ENCODE measurements at places on chromosomes 5 and 9.

DNA sequence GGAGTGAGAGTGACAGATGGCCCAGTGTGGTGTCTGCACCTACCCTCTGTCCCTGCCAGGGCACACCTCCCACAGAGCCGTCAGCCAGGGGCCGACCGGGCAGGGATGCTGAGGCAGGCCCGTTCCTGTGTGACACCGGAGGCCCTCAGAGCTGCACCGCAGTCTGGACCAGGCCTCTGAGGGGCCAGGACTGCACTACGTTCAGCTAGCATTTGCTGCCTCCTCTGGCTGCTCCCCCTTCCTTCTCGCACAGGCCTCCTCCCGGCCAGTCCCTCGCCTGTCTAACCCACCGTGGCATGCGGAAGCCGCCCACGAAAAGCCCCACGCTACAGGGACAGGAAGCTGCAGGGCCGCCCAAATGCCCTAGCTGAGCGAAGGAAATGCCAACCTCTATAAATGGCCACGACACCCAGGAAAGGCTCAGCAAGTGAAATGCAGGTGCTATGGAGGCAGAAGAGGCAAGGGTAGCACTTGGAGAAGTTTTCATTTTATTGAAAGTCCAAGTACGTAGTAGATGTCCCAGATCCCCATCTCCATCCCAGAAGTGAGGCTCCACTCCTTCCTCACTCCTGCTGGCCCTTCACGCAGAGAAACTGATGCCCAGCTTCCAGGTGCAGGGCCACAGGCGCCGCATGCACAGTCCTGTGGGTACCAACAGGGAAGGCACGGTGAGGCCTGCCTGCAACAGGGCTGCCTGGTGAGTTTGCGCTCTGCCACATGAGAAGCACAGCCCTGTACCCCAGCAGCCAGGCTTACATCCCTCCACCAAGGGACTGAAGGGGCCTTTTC, 38.7 kb downstream of the MAPK9 start:
- no peak for DNase-seq

- DNase-seq, result no peak
Observed at GRCh38 chr9:130088051-130088450, 34.3 kb downstream of the GPR107 start.

DNA sequence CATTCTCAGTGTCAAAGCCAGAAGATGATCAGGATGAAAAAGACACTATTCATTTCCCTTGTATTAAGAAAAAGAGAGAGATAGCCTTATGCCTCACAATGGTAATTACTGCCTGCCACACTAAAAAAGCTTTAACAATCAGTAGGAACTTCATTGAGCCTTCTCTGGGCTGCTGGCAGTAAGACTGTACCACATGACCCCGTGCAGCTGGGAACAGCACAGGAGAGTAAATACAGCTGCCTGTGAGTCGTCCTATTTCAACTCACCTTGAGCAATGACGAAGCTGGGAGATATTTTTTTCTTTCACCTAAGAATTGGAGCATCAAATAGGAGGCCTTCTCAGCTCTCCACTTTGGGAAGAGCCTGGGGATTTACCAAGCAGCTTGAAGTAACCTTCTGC, 316.3 kb downstream of the GABRB2 start:
- peak; percentile 75 for DNase-seq

DNA sequence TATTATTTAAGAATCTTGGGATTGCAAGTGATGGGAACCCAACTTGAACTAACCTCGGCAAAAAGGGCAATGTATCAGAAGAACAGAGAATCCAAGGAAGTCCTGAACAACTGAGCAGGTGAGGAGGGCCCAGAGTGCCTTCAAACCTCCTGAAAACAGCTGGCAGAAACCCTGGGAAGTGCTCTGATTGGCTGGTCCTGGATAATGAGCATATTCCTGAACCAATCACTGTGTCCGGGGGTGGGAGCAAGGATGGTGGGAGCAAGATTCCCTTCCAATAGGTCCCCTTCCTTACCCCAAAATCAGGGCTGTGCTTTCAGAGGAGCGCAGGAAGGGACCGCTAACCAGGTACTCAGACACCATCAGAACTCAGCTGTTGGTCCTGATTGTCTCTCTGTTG, 31.9 kb upstream of the TBC1D2 start:
- no peak for DNase-seq

- DNase-seq, result no peak
Observed at GRCh38 chr5:4081466-4081865, 485.8 kb downstream of the IRX1 start.

GRCh38 chr9:114701988-114702387, 20.0 kb upstream of the TEX48 start:
- DNase-seq, result no peak

GRCh38 chr5:61371474-61371873, 39.4 kb downstream of the ZSWIM6 start:
- DNase-seq, result no peak

DNA sequence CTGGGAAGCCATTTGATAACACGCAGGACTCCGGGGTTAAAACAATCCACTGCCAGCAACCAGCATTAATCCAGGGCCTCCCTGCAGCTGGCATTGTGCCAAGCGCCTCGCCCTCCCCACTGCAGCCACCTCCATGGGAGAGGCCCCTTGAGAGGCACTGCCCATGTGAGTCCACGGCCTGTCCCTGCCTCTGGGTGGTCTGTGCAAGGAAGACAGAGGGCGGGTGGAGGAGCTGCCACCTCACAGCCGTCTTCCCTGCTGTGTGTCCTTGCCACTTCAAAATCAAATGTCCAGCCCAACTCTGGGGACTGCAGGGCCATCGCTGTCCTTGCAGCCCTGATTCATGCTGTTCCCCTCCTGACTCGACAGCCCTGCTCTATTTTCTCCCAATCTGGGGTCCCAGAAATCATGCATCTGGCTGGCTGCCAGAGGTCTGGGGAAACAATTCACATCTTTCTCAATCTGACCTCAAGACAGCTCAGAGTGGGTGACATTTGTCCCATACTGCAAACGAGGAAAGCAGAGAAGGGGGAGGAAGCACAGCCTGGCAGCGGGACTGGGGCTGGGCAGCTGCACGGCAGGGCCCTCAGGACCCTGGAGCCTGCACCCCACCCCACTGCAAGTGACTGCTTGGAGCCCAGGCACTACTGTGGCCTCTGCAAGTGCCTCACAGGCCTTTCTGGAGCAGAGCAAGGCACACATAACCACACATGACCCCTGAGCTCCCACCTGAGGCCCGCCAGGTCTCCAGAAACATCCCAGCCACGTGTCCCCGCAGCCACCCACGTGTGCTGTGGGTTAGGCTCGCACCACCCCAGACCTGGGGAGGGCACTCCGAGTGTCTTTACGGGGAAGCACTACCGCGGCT, 15.7 kb downstream of the BRD3OS start:
- DNase-seq, result no peak

DNA sequence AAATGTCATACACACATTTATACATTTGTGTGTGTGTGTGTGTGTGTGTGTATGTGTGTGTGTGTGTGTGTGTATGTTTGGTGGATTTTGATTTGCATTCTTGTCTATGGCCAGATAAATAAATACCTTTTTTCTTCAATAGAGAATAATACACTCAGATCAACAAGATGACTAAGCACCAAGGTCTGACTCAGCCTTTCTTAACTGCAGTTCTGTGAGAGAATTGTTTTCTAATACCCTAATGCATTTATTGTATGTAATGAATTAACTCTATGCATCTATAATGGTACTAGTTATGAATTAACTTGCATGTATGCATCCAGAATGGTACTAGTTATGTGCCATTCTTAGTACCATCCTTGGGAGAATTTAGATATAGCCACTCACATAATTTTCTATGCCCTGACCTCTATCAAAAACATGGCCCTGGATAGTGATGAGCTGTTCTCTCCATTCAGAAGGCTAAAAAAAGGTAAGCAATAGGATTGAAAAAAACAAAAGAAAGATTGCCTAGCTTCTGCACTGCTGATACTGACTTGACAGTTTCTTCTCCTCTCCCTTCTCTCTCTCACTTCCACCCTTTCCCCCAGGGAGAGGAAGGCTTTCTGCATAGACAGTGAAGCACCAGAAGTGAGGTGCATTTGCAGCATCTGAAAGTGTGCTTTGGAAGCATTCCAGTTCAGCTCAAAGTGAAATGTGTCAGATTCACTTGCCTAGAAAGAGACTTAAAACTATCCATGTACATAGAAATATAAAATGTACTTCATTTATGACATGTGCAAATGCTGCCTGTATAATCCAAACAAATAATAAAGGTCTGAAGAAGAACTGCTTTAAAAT, 55.1 kb upstream of the CCDC112 start:
- DNase-seq, result no peak
